ENCODE measurements at places on chromosomes 12 and 14. TPM values are rescaled to one million over a fixed set of nuclear protein-coding genes. Genes with fewer than 3 reads are reported as not detected.

- no peak overlapping the region for H3K27ac ChIP-seq
- no peaks in the 10 kb centered on the region for H3K27me3 ChIP-seq
Measured at GRCh38 chr14:88576222-88576621, 13.4 kb downstream of the ZC3H14 start.

GRCh38 chr12:47591795-47592194 is 114.0 kb downstream of the RPAP3 start:
- DNase-seq, result no peak
- no peak overlapping the region for H3K27ac ChIP-seq
- no peaks in the 10 kb centered on the region for H3K27me3 ChIP-seq
- no peak overlapping the region for H3K4me3 ChIP-seq

- H3K36me3 ChIP-seq, result no peaks in the 10 kb centered on the region
- H3K4me3 ChIP-seq, result no peak overlapping the region
- peak overlapping the region; percentile 87 for H3K27ac ChIP-seq
- peaks cover 60% of the 10 kb centered on the region for H3K4me1 ChIP-seq
- H3K27me3 ChIP-seq, result no peaks in the 10 kb centered on the region
Measured at GRCh38 chr12:57149245-57149900, 2.0 kb upstream of the LRP1-AS start.

DNA sequence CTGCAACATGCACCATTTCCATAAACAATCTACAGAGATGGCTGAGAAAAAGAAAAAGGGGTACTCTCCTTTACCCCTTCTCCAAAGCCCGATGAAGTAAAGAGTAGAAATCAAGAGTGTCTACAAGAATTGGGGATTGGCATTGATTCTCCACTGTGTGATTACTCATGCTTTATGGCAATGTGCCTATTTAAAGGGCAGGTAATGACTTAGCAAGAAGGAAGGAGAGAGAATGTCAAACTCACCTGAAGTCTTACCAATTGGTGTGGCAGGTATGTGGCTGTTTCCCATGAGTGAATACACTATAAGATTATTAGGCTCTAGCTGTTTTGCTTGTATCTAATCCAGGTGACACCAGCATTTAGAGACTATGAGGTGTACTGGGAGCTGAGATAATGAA is 275.3 kb downstream of the CCER1 start:
- no peak overlapping the region for H3K4me3 ChIP-seq
- DNase-seq, result no peak
- H3K27ac ChIP-seq, result no peak overlapping the region
- no peaks in the 10 kb centered on the region for H3K36me3 ChIP-seq
- no peaks in the 10 kb centered on the region for H3K27me3 ChIP-seq

- H3K27ac ChIP-seq, result no peak overlapping the region
- no peak for DNase-seq
- H3K4me3 ChIP-seq, result no peak overlapping the region
Measured at GRCh38 chr12:130698106-130698505, 18.0 kb downstream of the RIMBP2 start.

SPRYD4 gene
- total RNA-seq, result 3.7 TPM

CDKN3 gene
- not detected for total RNA-seq

TAS2R30 gene
- 16.8 TPM for total RNA-seq

Measured in transverse colon (tissue), 4 donors.